ENCODE measurements at places on chromosomes 11 and 22.

- H3K27ac ChIP-seq: no peak overlapping the region
- DNase-seq: no peak
- H3K4me1 ChIP-seq: no peaks in the 10 kb centered on the region
- H3K36me3 ChIP-seq: no peaks in the 10 kb centered on the region
Observed at GRCh38 chr11:28736256-28736655, 628.1 kb downstream of the METTL15 start.

- H3K36me3 ChIP-seq: no peaks in the 10 kb centered on the region
- H3K4me3 ChIP-seq: no peak within 1 kb of the TSS
- no peak within 1 kb of the TSS for H3K27ac ChIP-seq
- H3K27me3 ChIP-seq: no peaks in the 10 kb centered on the region
- H3K4me1 ChIP-seq: peaks cover 21% of the 10 kb centered on the region
Observed at GRCh38 chr11:66336234-66337102, at the start of gene RIN1. RIN1 (minus strand) TSS chr11:66336434; CDS start chr11:66336402, 32 bp downstream.

GRCh38 chr11:88521799-88522201 is 184.3 kb upstream of the CTSC start:
- no peak for DNase-seq
- H3K27me3 ChIP-seq: no peaks in the 10 kb centered on the region

DNA sequence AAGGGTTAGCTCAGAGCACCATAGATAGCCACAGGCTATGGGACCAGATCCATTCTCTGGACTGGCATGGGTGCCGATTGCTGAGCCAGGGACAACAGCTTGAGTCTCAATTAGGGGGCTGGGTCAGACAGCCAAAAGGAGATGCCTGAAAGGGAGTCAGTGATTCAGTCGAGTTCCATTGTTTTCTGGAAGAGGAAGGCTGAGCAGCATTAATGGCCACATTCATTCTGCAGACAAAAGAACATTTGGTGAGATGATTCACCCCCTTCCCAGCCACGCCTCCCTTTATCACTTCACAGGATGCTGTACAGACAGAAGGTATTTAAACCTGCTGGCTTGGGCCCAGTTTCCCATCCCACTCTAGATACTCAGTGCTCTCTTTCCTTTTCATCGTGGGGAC is 131.9 kb downstream of the ADAMTS15 start:
- H3K4me1 ChIP-seq: no peaks in the 10 kb centered on the region
- no peak for DNase-seq
- H3K4me3 ChIP-seq: no peak overlapping the region
- no peaks in the 10 kb centered on the region for H3K27me3 ChIP-seq
- H3K27ac ChIP-seq: no peak overlapping the region

GRCh38 chr22:31321421-31321820 is 24.7 kb downstream of the PATZ1 start:
- H3K4me3 ChIP-seq: no peak overlapping the region
- no peaks in the 10 kb centered on the region for H3K27me3 ChIP-seq
- H3K27ac ChIP-seq: no peak overlapping the region
- H3K36me3 ChIP-seq: peaks cover 5% of the 10 kb centered on the region
- DNase-seq: no peak

DNA sequence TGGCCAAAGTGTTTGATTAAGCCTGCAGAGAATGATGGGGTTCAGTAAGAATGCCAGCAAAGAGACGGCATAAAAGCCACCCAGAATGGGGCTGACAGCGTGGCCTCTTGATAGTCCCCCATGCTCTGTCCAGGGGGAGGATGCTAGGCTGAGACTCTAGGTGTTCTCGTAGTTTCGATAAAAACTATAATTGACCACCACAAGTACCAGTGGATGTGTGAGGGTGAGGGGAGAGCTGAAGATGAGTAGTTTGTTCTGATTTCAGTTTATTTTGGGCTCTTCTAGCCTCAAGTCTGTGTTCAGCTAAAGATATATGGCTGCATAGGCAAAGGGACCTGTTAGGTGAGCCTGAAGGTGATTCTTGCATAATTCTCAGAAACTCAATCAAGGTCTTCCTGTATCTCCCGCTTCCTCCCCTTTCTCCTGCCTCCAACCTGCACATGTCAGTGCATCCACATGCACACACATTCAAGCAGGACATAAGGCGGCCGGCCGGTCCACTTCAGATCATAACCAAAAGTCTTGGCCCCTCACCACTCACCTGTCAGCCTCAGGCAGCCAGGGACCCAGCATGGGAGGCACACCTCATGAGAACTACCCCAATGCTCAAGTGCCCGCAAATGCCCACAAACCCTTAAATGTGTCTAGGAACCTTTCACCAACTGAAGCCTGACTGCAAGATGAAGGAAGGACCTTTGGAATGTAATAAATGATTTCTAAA is 31.2 kb downstream of the FLI1 start:
- peaks cover 2% of the 10 kb centered on the region for H3K36me3 ChIP-seq
- H3K27me3 ChIP-seq: no peaks in the 10 kb centered on the region
- no peak for DNase-seq
- peak overlapping the region; percentile 79 for H3K27ac ChIP-seq

GRCh38 chr11:93845181-93846092 is 5.0 kb downstream of the VSTM5 start:
- no peaks in the 10 kb centered on the region for H3K36me3 ChIP-seq
- H3K4me3 ChIP-seq: no peak overlapping the region
- H3K27ac ChIP-seq: no peak overlapping the region
- DNase-seq: no peak
- no peaks in the 10 kb centered on the region for H3K27me3 ChIP-seq
- no peaks in the 10 kb centered on the region for H3K4me1 ChIP-seq

DNA sequence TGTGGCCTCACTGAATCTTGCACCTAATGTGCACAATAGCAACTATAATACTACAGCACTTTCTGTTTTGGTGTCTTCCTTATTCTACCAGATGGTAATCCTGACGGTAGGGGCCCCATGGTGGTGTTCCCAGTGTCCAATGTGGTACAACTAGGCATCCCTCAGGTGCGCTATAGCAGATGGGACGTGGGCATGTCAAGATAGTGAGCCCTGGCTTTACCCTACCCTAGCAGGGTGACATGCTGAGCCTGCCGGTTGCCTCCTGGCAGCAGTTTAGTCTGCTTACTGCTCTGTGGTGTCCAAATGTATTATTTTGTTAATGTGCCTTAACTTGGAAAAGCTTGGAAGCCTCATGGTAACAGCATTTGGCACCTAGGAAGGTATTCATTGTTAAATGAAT is 19.2 kb downstream of the ACO2 start:
- no peaks in the 10 kb centered on the region for H3K27me3 ChIP-seq
- no peak overlapping the region for H3K27ac ChIP-seq
- H3K36me3 ChIP-seq: peaks cover 6% of the 10 kb centered on the region
- DNase-seq: no peak
- no peak overlapping the region for H3K4me3 ChIP-seq

Measured in GM12878 (cell line).